ENCODE measurements at places on chromosomes 12 and 14.

- DNase-seq = no peak
Observed at GRCh38 chr14:35740215-35740614, 68.9 kb downstream of the RALGAPA1 start.

DNA sequence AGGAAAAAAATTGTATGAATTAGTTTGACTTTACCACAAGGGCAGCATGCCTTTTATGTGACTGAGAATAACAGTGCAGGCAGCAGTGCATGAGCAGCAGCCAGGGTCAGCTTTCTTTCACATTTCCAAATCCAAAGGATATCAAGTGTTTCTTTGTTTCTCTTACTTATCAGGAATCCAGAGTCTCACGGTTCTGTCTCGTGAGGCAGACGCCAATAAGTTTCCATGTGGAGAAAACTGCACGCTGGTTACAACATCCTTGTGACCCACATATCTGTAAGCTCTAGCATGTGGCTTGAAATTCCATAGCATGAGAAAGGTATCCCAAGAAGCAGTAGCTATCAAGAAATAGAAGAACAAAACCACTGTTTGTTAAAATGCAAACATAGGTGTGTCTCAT is 27.6 kb downstream of the GALNT4 start:
- DNase-seq = no peak

DNA sequence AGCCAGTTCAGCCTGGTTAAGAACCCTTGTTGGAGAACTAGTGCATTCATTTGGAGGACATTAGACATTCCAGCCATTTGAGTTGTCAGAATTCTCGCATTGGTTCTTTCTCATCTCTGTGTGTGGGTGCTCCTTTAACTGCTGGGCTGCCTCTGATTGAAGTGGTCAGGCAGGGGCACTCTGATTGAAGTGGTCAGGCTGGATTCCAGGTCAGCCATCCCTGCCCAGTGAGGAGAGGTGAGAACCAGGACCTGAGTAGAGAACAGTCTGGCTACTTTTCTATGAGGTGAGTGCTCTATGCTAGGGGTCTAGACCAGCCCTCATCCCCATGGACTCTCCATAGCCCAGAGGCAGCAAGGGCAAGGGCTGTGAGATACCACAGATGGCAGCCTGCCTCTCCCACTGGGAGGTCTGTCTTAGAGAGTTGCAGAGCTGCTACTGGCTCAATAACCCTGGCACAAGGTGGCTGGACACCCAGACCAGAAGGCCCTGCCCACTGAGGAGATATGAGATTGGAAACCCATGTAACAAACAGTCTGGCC is 691.6 kb downstream of the TMTC2 start:
- DNase-seq = no peak

- DNase-seq = no peak
Observed at GRCh38 chr12:3647504-3647903, 105.4 kb downstream of the CRACR2A start.

DNA sequence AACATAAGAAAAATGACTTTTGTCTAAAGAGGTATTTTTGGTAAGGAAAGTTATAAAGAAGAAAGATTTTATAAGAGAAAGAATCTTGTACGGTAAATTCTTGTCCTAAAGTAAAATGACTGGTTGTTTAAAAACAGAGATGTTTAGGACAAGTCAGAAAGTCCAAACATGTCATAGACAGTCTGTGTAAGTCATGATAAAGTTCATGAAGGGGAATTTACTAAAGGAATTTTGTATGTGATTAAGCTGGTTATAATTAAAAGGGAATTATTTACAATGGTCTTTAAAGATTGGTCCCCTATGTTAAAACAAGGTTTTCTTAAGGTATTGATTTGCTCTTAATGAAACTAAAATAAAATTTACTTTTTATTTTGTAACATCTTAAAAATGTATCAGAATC is 269.4 kb upstream of the CCDC196 start:
- no peak for DNase-seq

GRCh38 chr14:55370883-55371455 is 40.7 kb downstream of the ATG14 start:
- DNase-seq = no peak

Measured in CD8-positive, alpha-beta T cell (primary cell).